ENCODE measurements at places on chromosomes 11 and 22. TPM values are rescaled to one million over a fixed set of nuclear protein-coding genes. Genes with fewer than 3 reads are reported as not detected.
A peak's percentile ranks its signal among the peaks of the same experiment; 100 is the strongest.

DNA sequence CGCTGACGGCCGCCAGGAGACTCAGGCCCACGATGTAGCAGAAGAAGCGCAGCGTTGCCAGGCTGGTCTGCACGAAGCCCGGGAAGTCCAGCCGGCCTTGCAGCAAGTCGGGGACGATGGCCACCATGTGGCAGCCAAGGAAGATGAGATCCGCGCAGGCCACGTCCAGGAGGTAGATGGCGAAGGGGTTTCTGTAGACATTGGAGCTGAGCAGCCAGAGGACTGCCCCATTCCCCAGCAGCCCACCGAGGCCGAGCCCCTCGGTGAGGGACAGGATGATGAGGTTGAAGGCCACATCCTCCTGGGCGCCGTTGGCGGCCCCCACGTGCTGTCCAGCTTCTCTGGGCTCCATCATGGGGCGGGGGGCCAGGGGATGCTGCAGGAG, 3.8 kb downstream of the MRGPRE start:
- no peak for DNase-seq

Gene CASP4
- total RNA-seq, result 177 TPM

Gene CLCF1
- total RNA-seq, result 2.4 TPM

DNA sequence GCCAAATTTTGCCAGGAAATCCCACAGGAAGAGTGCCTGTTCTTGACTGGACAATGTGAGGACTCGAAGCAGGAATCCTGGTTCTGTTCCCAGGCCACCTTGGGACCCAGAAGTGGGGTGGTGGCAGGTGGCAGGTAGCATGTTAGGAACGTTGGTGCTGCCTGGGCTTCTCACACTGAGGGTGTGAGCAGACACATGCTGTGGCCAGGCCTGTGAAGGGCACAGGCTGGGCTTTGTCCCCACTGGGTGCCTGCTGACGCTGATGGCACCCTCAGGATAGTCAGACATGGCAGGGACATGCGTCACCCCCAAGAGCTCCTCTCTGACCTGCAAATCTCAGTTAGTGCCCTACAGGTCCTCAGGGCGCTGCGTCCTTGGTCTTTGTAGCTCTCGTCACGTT, 21.1 kb upstream of the NECTIN1 start:
- no peak for DNase-seq

Gene ANKRD49
- 7.7 TPM for total RNA-seq

- no peak for DNase-seq
Measured at GRCh38 chr11:35011944-35012343, 95.5 kb downstream of the PDHX start.

Gene C11orf97
- not detected for total RNA-seq

DNA sequence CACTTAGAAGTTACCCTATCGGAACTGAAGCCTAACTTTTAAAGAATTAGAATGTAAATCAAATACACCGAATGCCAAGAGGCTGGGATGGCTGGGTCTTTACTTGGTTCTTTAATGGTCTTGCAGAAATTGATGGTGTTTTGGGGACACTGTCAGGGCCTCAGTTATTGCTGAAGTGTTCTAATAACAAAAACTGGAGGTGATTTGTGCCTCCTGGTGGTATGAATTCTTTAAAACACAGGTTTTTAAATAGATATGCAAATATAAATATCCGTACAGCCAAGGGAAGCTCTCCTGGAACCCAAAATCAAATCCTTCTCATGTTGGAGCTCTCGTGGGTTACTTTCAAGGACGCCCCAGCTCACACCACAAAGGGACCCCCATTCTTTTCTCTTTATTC, 19.3 kb upstream of the TMPRSS5 start:
- no peak for DNase-seq

- DNase-seq, result no peak
Measured at GRCh38 chr11:129012880-129013279, 70.2 kb upstream of the TP53AIP1 start.

Gene PIK3IP1
- 31.1 TPM for total RNA-seq

GRCh38 chr11:1870326-1870696, 17.4 kb downstream of the LSP1 start:
- no peak for DNase-seq

DNA sequence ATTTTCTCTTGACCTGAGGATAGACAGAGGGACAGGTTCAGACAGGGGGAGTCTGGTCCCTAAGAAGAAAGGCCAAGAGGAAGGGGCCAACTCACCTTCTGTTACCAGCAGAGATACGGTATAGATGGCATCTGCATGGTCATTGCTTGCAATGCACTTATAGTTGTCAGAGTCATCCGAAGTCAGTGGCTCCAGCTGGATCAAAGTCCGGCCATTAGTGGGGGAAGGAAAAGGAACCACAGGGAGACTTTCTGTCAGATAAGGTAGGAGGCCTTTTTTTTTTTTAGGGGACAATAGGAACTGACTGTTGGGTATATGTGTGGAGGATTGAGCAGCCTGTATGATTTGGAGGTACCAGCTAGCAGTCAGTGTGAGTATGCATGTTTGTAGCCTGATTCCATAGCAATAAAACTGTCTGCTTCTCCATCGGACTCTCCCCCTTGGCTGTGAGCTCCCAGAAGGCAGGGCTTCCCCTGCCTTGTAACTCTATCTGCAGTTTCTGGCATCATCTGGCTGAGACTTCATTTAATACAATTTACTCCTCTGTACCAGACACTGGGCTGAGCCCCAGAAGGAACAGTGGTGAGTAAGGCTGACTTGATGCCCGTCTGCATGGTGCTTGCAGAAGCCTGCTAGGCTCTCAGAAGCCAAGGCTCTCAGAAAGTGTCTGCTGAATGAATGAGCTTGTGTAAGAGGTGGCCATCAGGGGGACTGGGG, 5.7 kb downstream of the IGSF22 start:
- no peak for DNase-seq

DNA sequence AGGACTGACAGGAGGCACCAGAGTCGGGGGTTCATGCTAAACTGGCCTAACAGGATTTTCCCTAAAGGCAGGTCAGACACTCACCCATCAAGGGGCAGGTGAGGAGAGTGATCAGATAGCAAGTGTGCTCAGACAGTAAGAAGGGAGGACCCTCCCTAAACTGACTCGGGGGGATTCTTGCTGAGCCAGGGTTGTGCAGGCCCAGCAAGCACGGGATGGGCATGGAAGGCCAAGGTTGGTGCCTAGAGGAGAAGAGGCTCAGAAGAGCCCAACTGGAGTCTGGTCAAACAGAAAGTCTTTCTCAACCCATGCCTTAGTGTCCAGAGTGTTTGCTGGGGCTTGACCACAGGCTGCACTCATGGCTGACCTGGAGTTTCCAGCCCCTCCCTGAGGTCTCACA, 6.2 kb upstream of the APOL1 start:
- no peak for DNase-seq

- DNase-seq, result no peak
Measured at GRCh38 chr22:49201046-49201970, 626.4 kb downstream of the BRD1 start.

- peak; percentile 15 for DNase-seq
Measured at GRCh38 chr11:32312865-32313403, 122.4 kb downstream of the WT1 start.

Gene MYO18B
- under 0.01 TPM for total RNA-seq

DNA sequence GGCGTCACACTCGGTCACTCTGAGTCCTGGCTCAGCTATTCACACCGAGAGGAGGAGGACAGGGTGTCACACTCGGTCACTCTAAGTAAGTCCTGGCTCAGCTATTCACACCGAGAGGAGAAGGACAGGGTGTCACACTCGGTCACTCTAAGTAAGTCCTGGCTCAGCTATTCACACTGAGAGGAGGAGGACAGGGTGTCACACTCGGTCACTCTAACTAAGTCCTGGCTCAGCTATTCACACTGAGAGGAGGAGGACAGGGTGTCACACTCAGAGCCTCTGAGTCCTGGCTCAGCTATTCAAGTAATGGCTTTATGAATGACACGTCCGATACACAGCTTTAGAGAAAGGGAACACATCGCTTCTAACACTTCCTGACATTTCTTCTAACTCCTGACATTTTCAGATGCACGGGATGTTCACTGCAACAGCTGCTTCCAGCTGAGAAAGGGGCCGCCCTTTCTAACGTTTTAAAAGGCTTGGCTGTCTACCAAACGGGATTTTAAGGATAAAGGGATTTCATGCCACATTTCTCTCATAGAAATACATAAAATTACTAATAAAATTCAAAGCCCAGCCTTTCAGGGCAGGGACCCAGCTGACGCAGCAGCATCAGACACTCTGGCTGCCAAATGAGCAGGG, 28.1 kb downstream of the DRD4 start:
- DNase-seq, result no peak
